ENCODE measurements at places on chromosomes 1 and 21.

- no peak for DNase-seq
Observed at GRCh38 chr1:81809808-81810207, 9.1 kb downstream of the ADGRL2 start.

GRCh38 chr1:13494025-13494424 lies 19.8 kb downstream of the LRRC38 start:
- DNase-seq, result no peak

- DNase-seq, result no peak
Observed at GRCh38 chr1:242870966-242871365, 346.5 kb upstream of the PLD5 start.

GRCh38 chr1:77539519-77540142 lies 142.8 kb downstream of the ZZZ3 start:
- no peak for DNase-seq

GRCh38 chr1:220685879-220686278 lies 4.3 kb upstream of the C1orf115 start:
- DNase-seq, result no peak

DNA sequence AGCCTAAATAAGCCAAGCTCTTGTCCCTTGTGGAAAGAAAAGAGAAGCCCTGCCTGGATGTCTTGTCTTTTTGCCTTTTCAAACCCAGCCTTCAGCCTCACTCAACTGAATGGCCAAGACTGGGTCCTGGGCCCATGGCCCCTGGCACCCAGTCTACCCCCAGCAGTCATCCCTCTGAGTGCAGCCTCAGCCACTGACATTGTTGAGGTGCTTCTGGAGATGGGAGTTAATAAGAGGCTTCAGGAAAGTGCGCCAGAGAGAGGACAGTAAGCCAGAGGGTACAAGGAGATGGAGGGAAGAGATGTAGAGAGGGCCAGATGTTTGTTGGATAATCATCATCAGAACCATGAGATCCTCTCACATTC lies 6.8 kb downstream of the FNDC5 start:
- no peak for DNase-seq

GRCh38 chr1:172154551-172154950 lies 265.9 kb upstream of the C1orf105 start:
- peak; percentile 15 for DNase-seq

- no peak for DNase-seq
Observed at GRCh38 chr1:173467426-173467825, 9.7 kb upstream of the PRDX6 start.

GRCh38 chr1:9149837-9150581 lies 21.1 kb upstream of the GPR157 start:
- DNase-seq, result no peak

- DNase-seq, result no peak
Observed at GRCh38 chr1:20291645-20292084, 990 bp downstream of the VWA5B1 start.

GRCh38 chr21:41763398-41763931 lies 3.4 kb downstream of the RIPK4 start:
- DNase-seq, result no peak

- no peak for DNase-seq
Observed at GRCh38 chr1:201275253-201275666, 8.0 kb upstream of the PKP1 start.

DNA sequence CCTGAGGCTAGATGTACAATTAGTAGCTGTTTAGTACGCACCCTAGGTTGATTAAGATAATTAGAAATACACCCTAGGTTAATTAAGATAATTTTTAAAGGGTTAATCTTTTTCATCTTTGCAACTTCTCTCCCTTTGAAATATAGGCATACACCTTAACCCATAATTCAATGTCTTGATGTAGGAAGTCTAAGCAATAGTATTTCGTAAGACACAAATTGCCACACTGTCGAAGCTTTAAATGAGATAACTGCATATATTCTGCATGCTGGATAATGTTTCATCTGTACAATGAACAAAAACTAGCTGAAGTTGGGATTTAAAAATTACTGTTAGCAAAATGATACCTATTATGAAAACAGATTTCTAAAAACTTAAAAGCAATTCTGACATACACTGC lies 122.9 kb downstream of the EVI5 start:
- DNase-seq, result no peak

- peak; percentile 66 for DNase-seq
Observed at GRCh38 chr1:186983327-186983726, 154.6 kb downstream of the PLA2G4A start.

Data from Kasumi-1 (cell line).